ENCODE measurements at places on chromosomes 11 and 22.
A peak's percentile ranks its signal among the peaks of the same experiment; 100 is the strongest.

DNA sequence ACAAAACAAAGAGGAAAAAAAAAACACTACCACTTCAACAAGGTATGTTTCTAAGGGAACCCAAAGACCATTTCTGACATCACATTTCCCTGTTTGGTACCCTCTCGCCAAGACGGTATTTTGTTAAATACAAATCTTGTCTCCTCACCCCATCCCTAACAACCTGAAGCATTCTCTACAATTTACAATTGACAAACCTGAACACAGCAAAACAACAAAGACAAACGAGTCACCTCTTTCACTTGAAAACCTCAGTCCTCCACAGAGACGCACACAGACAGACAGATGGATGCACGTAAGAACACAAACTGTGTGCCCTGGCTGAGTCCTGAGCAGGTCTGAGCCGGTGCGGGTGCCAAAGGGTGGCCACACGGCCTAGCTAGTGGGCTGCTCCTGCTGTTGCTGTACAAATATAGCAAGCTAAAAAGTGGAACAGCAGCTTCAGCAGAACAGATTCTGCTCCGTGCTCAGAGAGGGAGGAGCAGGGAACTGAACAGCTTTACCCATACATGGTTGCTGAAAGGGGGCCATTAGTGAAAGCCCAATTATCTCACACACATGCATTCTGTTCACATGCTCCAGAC, 28.5 kb downstream of the CELF1 start:
- DNase-seq = no peak

- DNase-seq = no peak
Observed at GRCh38 chr22:45006964-45007390, 2.8 kb downstream of the PHF21B start.

DNA sequence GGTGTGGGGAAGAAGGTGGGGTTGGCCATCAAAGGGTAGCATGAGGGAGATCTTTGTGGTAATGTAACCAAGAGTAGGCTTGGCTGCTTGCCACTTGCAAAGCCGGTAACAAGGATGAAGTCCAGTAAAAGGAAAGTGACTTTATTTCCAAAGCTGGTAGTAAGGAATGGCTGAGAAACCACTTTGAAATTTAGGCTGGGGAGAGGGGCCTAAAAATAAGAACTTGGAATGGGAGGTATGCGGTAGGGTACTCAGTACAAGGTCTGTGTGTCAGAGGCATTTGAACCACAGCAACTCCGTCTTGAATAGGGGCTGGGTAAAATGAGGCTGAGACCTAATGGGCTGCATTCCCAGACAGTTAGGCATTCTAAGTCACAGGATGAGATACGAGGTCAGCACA, 216.0 kb upstream of the ISX start:
- no peak for DNase-seq

DNA sequence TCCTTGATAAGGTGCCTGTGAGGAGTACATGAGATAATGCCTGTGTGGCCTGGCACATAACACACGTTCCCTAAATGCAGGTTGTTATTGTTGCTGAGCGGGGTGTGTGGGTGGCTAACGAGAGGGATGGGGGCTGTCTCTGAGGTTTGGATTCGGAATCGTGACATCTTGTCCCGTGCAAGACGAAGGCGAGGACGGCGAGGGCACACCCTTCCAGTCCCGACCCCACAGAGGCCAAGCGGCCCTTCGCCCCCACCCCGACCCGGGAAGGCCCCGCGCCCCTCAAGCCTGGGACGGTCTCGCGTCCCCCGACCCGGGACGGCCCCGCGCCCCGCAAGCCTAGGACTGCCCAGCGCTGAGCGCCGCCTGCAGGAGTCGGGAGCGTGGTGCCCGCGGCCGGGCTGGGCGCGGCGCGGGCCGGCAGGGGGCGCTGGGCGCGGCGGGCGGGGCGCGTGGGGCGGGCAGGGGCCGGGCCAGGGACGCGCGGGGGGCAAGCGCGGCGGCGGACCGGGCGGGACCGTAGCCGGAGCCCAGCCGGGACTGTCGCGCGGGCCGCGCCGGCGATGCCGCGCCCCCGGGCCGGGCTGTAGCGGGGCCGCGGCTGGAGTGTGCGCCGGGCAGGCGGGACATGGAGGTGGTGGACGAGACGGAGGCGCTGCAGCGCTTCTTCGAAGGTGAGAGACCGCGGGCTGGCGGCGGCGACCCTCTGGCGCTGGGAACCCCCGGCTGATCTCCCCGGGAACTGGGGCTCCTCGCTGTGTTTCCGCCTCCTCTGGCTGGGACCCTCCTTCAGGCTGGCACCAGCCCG, at the start of gene MYRF:
Gene MYRF (plus strand): TSS at position 520 of the 808 bp plus-strand sequence. CDS start 109 bp downstream, at position 629.
- no peak for DNase-seq

DNA sequence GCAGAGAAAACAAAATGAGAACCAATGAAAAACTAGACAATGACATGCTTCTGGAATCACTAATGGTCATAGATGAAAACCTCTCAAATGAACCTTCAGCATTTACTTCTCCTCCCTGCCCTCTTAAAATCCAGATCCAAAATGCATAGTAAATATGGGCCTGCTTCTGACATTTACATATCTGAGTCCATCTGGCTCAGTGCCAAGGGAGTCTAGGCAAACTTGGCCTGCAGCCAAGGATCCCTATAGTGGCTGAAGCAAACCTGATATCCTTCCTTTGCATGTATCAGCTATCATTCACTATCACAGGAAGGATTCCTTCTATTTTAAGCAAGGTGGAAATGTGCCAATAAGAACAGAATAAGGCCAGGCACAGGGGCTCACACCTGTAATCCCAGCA, 104.8 kb downstream of the C11orf58 start:
- no peak for DNase-seq

DNA sequence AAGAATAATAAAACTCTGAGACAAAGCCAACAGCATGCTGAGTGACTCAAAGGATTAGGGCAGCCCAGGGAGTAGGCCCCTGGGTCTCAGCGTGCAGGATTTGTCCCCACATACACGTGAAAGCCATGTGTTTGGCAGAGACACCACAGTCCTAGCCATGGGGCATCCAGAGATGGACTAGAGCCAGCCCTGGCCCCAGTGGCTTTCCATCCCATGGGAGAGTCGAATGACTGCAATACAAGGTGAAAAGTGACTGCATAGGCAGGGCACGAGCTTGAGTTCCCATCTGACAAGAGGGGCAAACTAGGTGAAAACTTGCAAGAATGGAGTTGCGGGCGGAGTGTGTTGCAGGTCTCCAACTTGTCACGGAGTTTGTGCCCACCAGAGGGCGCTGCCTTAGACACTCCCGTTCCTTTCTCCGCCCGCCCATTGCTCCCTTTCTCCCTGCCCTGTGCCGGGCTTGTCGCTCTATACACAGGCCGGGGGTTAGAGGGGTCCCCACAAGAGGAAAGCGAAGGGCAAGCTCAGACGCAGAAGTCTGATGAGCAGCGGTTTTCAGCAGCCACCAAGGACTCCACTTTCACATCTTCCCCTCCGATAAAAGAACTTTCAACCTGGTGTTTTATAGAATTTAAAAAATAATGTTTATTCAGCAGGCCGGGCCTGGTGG, 24.2 kb downstream of the TSKU start:
- no peak for DNase-seq

DNA sequence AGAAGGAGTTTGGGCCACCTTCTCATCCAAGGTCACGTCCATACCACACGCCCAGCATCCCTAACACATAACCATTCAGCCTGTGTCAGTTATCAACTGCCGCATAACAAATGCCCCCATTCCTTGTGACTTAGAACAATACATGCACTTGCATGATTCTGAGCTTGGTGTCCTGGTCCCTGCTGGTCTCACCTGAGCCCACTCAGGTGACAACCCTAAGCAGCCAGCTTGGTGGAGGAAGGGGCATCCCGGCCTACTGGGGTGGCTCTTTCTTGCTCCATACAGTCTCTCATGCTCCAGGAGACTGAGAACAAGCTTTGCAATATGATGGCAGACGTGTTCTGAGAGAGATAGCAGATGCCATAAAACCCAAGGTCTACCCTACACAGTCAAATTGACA, 1276.9 kb downstream of the TBC1D22A start:
- no peak for DNase-seq

DNA sequence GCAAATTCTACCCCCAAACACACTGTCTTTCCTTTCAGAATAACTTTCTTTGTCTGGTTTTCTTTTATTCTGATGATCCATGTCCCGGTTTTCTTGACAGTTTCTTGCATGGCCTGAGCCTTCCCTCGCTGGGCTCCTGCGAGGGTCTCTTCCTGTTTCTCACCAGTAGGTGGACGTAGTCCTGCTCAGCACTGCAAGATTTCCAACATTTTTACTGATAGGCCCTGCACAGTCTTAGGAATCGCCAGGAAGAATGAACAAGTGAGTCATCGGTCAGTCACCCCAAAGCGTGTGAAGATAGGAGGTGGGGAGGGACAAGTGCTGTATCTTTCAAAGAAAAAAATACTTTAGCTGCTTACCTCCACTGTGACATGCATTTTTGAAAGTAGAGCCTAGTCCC, 16.9 kb upstream of the KIRREL3 start:
- no peak for DNase-seq

DNA sequence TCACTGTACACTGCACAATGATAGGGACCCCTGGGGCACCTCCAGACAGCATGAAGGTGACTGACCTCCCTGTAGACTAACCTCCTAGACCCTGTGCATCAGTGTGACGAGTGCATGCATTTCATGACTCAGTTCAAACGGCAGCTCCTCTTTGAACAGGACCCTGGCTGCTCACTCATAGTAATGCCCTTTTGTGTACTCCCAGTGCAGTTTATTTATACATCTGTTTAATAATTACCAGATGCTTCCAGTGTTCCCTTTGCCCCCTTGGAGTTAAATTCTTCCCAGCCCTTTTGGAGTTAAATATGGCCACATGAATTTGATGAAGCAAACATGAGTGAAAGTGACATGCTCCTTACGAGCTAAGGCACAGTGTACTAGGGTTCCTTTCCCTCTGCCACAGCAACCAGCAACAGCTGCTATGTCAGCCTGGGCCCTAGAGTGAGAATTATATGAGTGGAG, 72.4 kb downstream of the PANX1 start:
- no peak for DNase-seq

DNA sequence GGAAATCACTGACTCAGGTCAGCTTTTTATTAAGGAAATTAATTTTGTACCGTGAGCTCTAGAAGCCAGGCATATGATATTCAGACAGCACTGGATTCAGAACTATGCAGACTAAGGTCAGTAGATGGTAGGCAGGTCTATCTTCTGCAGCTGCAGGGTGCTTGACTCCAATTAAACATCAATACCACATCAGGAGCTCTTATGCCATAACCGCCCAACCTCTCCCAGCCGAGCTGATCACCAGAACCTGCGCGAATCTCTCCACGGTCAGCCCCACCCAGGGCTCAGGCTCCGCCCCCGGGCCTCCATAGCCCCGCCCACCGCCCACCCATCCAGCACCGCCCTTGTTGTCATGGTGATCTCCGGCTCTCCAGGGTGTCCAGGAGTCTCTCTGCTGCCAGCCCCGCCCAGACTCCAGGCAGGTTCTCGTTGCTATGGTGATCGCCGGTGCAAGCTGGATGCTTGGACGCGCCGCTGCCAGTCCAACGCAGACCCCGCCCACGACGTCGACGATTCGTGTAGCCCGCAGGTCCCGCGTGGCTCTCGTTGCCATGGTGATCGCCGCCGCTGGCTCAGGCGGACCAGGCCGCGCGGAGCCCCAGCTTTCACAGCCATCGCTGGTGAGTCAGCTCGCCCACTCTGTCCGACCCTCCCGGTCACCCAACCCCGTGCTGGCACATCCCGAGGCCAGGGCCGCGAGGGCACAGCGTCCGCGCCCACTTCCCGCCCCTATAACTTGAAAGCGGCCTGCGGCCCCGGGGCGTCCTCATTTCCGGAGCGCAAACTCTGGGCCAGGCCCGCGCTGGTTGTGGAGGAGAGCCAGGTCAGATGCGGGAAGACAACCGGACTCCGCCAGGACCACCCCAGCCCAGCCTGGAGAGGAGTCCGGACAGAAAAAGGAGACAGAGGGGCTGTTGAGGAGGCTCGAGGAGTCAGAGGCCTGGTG, at the start of gene RAB36:
Gene RAB36 (plus strand): TSS at position 546 of the 946 bp plus-strand sequence. CDS start 1,140 bp downstream, outside the sequence.
- DNase-seq = peak; percentile 93

- DNase-seq = no peak
Observed at GRCh38 chr11:15969701-15970329, 386.5 kb downstream of the SOX6 start.

GRCh38 chr22:28773461-28773867, 969 bp downstream of the CCDC117 start:
- no peak for DNase-seq

DNA sequence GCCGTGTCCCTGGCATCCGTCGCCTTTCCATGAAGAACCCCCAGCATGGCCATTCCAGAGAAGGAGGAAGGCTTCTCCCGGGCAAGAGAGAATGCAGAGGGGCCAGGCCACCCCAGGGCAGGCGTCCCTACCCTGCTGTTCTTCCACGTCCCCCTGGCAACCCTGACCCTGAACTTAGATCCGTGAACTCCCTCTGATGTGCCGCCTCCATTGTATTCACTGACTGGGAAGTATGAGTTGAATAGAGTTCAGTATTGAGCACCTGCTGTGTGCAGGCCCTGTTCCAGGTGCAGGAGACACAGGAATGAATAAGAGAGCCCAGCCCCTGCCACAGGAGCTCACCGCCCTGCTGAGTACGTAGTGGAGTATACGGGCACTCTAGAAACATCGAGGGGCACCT, 29.1 kb upstream of the RELT start:
- DNase-seq = no peak

All from urinary bladder (tissue), 4 donors.